ENCODE measurements at places on chromosomes 4 and X. TPM values are rescaled to one million over a fixed set of nuclear protein-coding genes. Genes with fewer than 3 reads are reported as not detected.

IBSP gene
- not detected for total RNA-seq

GRCh38 chr4:130468340-130468739 lies 1372.4 kb downstream of the C4orf33 start:
- no peak for DNase-seq

GRCh38 chr4:105710012-105710600 lies 1.5 kb downstream of the GSTCD start:
- DNase-seq = no peak

- no peak for DNase-seq
These were observed 63.0 kb downstream of the FAM184B start for GRCh38 chr4:17718471-17718870.

DNA sequence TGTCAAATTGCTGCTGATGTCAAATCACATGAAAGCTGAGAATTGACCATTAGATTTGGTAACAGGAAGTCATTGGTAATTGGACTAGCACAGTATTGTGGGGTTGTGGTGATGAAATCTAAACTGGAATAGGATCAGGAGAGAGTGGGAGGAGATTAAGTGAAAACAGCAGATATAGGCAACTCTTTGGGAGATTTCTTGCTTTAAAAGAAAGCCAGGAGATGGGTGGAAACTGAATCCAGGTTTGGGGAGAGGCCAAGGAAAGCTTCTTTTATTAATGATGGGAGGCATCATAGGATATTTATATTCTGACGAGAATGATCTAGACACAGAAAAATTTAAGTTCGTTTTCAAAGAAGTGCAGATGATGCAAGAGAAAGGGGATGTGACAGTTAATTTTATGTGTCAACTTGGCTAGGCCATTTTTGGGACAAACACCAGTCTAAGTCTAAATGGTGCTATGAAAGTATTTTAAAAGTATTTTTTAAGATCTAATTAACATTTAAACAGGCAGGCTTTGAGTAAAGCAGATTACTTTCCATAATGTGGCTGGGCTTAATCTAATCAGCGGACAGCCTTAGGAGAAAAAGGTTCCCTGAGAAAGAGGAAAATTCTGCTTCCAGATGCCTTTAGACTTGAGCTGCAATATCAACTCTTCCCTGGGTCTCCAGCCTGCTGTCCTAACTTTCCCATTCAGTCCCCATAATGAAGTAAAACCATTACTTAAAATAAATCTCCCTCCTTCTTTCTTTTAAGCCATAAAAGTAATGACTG lies 24.7 kb downstream of the SEC24D start:
- DNase-seq = no peak

DNA sequence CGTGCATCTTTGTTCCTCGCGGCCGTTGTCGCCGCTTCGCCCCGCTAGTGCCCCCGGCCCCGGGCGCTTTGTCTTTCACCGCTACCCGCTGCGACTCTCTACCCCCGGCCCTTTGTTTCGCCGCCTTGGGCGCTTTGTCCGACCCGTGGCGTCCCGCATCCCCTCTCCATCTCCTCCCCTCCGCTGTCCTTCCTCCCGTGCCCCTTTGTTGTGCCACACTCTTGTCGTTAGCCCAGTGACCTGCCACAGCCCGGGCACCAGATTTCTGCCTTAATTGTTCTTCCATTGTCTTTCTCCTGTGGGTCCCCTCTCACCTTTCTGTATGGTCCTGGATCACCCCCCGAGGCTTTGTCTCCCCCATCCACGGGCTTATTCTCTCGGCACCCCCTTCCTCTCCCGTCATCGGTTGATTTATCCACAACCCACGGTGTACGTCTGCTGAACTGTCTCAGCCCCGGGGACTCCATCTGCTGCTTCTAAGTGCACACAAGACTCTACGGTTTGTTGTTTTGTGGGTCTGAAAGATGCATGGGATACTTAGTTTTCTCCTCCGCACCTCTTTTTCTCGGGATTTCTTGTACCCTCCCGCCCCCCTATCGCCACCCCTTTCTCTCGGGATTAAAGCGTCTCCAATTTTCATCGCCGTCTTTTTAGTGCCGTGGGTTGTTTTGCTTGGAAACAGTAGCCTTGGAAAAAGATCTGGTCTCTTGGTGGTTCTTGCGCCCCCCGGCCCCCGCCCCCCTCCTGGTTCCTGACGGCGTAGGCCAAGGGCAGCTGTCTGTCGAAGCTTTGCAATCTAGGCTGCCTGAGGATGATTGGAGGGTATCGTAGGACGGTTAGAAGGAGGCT lies 783 bp downstream of the RBPJ start:
- peak; percentile 22 for DNase-seq

DNA sequence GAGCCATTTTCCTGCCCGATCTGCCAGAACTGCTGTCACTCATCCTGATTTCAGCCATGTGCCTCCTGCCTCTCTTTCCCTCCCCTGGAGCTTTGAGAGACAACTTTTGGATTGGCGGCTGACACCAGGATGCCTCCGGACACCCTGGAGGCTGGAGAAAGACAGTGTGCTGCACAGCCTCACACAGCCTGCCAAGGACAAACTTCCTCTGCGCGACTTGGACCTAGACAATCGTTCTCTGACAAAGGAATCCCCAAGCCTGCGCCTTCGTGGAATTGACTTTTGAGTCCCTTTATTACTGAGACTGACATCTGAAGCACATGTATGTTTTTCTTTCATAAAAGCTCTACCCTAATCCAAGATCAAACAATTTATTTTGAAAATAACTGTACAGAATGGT lies 10.8 kb upstream of the LDB2 start:
- DNase-seq = no peak

GAGE12F gene
- total RNA-seq = not detected

DNA sequence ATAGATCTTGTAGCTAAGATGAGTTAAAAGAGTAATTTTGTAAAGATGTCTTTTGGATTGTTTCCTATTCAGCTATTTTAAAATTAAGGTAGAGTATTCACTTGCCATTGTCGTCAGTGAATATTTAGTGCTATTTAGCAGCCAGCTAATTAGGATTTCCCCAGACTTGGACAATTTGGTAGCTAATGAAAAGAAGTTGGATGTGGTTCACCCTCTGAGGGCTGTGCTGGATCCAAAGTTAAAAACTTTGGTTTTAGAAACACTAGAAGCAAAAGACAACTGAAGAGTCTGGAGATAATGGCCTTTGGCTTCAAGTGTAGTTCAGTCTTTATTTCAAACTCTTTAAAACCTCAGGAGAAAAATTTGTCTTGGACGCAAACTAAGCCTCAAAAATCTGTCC lies 41.3 kb downstream of the ATG4A start:
- DNase-seq = no peak

SLC49A3 gene
- 0.81 TPM for total RNA-seq

- DNase-seq = no peak
These were observed 93.3 kb downstream of the CCSER1 start for GRCh38 chr4:90220459-90220858.

Measured in activated T-helper 1 cell treated with anti-CD3 and anti-CD28 coated beads, Interleukin-12 subunit alpha, Interleukin-12 subunit beta, Interleukin-2, Interleukin-4 antibody, amounts not matched to agents 30 ng/mL and 10 ng/mL and 1 ng/mL, durations not matched to agents 14 hours and 24 hours and 36 hours (primary cell).